Fibroblast of skin of left biceps (primary cell): ENCODE measurements at places on chromosomes 16 and 17.

DNA sequence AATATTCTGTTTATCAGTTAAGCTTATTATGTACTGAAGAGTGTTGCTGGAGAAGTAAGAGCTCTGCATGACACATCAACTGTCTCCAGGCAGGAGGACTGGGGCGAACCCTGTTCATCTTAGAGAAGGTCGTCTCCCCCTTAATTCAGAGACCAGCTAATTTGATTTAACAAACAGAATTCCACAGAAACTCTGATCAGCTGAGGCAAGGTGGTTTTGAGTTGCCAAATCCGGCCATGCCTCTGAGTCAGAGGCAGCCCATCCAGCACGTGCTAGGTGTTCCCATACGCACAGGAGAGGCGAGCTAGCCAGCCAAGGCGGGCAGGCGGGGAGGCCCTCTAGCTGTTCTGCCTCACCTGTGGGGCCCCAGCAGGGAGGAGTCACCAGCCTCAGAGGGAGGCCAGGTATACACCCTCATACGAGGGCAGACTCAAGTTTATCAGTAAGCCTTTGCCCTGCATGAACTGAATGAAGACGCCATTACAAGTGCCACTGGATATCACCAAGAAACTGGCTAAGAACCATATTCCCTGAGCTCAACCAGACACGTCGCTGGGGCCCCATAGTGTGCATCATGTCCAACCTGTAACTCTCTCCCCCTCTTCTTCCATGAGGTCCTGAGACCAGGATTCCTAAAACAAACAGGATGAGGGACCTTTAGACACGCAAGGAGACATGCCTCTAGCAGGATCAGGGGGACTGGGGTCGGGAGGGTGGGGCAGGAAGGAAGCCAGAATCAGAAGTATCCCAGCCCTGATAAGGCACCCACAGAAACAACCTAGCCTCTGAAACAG lies 25.7 kb downstream of the STAT5A start:
- DNase-seq: no peak

DNA sequence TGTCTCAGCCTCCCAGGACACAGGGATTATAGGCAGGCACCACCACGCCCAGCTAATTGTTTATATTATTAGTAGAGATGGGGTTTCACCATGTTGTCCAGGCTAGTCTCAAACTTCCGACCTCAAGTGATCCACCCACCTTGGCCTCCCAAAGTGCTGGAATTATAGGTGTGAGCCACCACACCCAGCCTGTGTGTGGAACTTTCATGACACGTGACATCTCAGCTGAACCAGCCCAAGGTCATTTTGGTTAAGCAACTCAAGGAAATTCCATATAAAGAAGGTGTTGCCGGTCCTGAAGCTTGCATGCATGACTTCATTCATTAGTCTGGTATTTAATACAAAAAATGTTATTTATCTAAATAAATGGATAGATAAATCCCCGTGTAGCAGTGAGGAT lies 145.5 kb downstream of the AXIN2 start:
- no peak for DNase-seq

GRCh38 chr17:58232707-58233156 lies 5.7 kb upstream of the LPO start:
- DNase-seq: peak; percentile 22

DNA sequence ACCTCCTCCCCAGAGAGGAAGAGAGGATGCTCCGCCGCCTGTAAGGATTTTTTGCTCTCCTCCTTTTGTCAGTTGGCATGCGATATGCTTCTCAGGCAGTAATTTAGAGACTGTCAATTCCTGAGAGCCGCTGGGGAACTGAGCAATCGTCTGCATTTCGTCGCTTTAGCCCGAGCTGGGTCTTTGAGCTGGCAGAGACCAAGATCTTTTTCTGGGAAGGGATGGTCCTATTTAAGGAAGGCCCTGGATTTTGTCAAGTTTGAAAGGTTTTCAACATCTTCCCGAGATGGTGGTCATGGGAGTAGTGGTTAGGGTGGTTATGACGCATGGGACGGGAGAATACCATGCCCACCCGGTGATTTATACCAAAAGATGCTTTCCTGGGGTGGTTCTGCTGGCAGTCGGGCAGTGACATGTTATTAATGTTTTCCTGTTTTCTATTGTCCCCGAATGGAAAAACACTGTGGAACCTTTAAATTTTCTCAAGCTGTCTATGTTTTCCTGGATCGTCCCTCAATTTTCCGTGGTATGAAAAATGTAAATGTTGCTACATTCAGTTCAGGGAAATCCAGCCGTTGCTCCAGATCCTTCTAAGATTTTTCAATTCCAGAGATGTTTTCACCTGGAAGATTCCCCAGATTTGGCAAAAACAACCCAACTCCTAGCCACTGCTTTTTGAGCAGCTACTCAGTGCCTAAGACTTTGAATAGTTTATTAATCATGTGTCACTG lies 586.4 kb downstream of the MAF start:
- no peak for DNase-seq

DNA sequence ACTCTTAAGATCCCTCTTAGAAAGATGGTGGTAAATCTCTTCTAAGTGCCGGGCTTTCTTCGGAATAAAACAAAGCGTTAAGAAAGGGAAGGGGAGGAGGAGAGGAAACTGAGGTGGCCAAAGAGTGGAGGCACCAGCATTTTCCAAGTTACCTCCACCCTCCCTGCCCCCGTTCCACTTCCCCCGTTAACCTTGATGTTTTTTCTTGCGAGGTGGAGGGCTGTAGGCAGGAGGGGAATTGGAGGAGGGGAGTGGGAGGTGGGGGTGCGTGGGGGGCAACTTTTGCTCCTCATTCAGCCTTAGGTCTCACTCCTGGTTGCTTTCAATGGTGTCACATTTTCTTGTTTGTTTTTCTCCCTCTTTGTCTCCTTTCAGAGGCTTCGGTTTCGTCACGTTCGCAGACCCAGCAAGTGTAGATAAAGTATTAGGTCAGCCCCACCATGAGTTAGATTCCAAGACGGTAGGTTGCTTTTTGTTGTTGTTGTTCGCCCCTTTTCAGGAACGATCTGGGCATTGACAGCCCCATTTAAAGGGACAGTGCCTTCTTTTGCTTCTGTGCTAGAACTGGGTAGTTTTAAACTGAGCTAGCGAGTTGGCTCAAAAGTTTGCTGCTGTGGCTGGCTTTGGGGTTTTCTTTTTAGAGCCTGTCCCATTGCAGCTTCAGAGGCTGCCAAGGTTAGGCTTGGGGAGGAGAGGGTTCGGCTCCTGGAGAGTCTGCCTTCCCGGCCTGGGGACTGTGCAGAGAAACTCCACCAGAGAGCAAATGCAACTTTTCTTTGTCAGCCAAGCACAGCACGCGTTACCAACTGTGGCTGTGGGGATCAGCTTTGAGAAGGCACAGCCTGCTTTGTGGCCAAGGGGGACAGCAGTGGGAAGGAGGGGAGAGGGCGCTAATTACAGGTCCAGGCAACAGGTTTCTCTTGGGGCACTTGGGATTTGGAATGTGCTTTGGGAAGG lies 1.9 kb downstream of the MSI2 start:
- DNase-seq: no peak

GRCh38 chr16:58848662-58849002 lies 114.5 kb upstream of the GOT2 start:
- no peak for DNase-seq

DNA sequence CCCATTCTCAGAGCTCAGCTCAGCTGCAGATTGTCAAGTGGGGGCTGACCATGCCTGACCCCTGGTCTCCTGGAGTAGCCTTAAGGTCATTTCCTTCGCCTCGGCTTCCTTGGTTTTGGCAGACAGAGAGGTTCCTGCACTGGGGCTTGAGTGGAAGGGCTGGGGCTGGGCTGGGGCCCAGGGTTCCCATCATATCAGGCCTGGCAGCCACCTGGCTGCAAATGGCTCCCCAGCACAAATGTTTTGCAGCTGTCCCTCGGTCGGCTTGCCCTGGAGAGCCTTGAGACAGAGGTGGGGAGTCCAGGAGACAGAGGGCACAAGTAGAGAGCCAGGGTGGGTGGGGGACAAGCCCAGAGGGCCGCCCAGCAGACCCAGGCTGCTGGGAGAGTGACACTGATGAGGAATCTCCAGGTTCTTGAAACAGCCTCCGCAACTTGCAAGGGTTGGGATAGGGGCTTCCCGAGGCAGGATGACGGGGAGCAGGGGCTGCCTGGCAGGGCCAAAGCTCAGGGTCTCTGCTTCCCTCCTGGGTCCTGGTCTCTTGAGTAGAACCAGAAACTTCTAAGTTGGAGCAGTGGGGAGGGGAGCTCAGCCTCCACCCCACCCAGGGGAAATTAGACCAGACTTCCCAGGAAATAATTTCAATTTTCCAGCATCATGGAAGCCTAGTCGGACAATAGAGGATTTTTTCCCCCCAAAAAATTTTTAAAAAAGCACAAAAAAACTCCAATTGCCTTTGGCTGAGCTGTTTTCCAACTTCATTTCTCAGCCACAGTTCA lies 19.3 kb downstream of the IGFBP4 start:
- no peak for DNase-seq

DNA sequence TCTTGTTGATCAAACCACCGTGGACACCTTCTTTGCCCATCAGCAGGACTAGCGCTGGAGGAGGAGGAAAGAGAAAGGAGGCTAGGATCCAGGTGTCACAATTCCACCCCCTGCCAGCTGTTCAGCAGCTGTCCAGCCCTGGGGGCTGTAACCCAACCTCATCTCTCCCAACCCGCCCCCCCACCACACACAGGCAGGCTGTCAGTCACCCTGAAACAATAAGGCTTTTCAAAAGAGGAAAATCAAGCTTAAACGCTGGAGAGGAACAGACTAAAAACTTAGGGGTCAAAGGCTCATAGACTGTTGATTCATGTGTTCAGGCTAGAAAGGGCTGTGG lies 2.4 kb downstream of the PFN1 start:
- DNase-seq: no peak

GRCh38 chr16:71540-72401 lies 660 bp downstream of the RHBDF1 start:
- DNase-seq: no peak

- no peak for DNase-seq
Observed at GRCh38 chr16:80014241-80014939, 413.9 kb upstream of the MAF start.

- no peak for DNase-seq
Observed at GRCh38 chr17:56521414-56522141, 71.9 kb upstream of the NOG start.

GRCh38 chr17:2063261-2064146 lies 8.6 kb downstream of the HIC1 start:
- no peak for DNase-seq

DNA sequence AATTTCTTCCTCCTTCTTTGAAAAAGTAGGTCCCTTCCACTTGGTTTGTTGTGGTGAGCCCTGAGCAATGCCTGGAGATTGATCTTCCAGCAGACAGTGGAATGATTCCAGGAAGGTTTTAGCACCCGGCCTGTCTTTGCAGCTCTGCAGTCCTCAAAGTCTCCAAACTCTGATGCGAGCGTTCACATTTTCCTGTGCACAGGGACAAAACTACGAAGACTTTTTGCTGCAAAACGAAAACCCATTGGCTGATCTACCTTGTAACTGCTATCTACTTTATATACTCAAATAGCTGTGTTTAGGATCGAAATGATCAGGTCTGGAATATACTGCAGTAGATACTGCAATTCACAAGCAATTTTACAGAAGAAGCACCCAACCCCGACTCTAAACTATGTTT lies 21.7 kb downstream of the G6PC1 start:
- no peak for DNase-seq

DNA sequence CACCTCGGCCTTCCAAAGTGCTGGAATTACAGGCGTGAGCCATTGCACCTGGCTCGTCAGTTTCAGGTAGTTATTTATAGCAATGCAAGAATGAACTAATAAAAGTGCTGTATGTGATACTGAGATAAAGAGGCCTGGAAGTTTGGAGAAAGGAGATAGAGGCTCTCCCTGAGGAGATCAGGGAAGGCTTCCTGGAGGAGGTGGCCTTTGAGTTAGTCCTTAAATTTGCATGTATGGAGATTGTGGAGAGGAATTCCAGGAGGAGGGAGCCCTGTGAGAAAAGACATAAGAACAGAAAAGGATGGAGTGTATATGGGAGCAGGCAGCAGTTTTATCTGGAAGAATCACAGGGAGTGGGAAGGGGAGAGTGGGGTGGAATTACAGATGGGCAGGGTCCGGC lies 276.6 kb upstream of the EEF2KMT start:
- no peak for DNase-seq
